ENCODE measurements at places on chromosomes 1 and 21.

DNA sequence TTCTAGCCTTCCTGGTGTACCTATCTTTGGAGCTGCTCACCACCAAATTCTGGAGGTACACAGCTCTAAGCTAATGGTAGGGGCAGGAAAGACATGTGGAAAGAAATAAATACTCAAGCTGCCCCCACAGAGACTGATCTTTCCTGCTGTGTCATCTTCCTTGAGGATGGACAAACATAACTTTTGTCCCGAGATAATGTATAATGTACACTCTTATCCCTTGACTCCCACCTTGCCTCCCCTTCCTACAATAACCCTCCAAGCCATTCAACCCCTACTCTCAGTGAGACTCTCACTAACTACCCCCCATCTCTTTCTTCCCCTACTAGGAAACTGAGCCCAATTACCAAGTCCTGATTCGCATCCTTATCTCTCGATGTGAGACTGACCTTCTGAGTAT, 12.2 kb downstream of the ANXA9 start:
- DNase-seq, result no peak

DNA sequence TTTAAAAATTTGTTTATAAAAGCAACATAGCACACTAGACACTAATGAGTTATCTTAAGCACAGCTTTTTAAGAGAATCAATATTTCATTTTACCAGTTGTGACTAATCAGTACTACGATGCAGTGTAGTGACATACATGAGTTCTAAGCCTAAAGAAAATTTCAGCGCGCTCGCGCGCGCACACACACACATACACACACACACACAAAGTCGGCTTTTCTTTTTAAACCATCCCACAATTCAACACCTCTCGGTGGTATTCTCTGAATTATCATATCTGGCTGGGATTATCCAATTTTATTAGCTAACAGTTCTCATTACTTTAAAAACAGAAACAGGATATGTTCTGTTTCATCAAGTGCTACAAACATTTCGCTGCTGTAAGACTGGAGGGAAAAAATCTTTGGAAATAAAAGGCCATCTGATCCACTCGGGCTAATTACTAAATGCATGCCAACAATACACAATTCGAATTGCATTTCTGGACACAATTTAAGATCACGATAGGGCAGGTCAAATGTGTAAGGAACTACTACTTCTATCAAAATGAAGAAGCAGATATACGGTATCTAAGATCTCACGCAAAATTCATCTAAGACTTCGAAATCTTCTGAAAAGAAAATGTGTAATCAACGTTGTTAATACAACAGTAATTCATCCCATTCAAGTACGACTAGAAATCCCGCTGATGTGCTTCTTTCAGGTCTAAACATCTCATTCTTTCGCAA, 1.2 kb downstream of the TUT4 start:
- peak; percentile 47 for DNase-seq

DNA sequence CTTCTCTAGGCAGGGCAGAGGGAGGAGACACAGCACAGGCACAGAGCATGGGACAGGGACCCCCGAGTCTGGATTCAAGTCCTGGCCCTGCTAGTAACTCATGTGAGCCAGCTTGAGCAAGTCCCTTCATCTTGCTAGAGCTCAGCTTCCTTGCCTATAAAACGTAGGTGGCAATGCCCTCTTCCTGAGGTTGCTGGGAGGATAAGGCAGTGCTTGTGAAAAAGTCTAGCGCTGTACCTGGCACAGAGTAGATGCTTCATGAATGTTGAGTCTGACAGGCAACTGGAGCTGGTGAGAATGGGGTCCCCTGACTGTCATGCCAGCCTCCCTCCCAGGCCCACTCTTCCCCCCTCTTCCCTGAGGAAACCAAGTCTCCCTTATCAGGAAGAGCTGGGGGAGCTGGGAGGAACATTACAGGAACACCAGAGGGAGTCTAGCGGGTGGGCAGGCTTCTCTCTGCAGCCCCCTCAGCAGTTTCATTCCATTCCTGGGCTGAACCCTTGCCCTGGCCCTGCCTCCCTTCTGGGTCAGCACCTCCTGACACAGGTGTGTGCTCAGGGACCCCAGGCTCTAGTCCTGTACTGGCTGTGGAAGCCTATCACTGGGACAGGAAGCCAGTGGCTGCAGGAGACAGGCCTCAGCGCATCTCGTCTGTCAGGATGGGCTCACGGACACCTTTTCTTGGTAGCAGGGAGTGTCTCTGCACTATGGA, 9.9 kb downstream of the CHRNB2 start:
- no peak for DNase-seq

- no peak for DNase-seq
These were observed at the start of gene SUMO3 for GRCh38 chr21:44817914-44818639. Gene SUMO3, minus strand, starts transcription at chr21:44818062. Its CDS starts 94 bp downstream, at chr21:44817968.

DNA sequence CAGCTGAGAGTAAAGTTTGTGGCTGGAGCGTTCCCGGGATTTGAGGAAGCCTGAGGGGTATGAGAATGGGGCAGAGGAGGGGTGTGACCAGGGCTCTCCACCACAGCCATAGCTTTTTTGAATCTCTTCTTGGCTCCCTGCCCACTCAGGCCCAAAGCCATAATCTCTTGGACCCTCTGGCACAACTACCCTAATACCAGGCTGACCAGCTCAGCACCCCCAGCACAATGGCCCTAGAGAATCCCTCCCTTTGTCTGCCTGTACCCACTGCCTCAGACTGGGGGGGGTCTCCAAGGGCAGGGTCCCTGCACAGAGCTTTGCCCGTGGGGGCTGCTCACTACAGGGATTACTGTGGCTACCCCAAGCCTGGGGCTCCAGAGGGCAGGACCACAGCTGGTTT, 7.5 kb downstream of the DENND4B start:
- no peak for DNase-seq

DNA sequence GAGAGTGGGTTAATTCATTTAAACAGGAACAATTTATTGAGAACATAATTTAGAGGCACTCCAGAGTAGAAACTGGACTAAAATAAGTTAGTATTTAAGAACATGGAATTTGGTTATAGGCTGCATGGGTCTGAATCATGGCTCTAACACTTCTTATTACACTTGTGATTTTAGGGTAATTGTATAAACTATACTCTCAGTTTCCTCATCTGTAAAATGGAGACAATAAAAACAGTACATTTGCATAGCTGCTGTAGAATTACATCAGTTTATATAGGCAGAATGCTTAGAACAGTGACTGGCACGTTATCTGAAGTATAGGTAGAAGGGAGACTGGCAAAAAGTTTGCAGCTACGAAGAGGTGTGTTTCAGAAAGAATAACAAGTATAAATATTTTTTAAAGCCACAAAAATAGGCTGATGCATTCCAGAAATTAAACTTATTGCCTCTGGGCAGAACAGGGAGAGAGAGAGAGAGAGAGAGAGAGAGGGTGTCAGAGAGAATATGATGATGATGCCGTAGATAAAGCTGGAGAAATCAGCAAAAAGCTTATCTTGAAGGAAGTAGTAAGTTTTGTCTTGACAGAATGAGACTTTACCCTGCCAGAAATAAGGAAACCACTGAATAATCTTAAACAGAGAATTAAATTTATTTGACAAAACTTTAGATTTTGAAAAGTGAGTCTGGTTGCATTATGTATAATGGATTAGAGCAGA, 8.1 kb upstream of the OR6K3 start:
- DNase-seq, result no peak

GRCh38 chr1:9822897-9823692, 670 bp downstream of the CLSTN1 start:
- no peak for DNase-seq

GRCh38 chr1:47577303-47578025, 139.6 kb downstream of the FOXD2 start:
- DNase-seq, result no peak

DNA sequence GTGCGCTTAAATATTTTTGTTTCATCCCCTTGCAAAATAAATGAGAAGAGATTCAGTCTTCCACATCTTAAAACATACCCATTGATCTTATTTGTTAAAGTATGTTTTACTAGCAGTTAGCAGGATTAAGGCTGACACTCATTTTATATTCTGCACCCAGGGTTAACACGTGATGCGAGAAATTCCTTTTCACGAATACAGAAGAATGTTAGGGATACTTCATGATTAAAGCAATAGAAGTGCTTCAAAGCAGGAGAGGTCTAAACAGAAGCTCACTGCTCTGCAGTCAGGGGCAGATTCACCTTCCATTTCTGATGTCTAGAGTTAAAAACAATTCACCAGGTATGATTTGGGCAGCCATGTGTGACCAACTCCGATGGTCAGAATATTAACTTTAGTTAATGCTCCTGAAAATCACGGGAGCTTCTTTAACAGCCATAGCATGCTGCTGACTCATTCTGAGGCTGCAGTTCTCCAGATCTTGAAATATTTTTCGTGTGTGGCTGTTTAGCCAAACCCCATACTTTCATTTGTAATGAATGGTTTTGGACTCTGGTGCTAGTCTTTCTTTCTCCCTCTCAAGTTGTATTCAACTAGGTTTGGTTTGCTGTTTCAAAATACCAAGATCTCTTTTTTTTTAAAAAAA, 19.7 kb downstream of the BCAR3 start:
- peak; percentile 61 for DNase-seq

DNA sequence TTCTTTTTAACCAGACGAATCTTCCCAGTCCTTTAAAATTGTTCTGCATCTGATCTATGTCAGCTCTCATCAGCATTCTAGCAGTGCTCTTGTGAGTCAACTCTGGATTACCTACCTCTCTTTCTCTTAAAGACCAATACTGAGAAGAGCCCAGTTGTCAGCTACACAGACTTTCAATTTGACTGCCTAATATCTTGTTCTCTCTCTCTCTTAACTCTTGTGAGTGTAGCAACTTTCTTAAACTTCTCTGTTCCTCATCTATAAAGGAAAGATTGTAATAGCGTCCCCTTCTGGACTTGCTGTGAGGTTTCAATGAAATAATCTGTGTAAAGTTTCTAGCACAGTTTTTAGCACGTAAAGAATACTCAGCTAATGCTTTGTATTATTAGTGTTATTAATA, 499.3 kb upstream of the ADAMTS5 start:
- DNase-seq, result no peak

- DNase-seq, result no peak
These were observed 118.7 kb upstream of the BARHL2 start for GRCh38 chr1:90835661-90836344.

- peak; percentile 18 for DNase-seq
These were observed 88.3 kb upstream of the NGF start for GRCh38 chr1:115426231-115426771.

- no peak for DNase-seq
These were observed 18.0 kb downstream of the SSX2IP start for GRCh38 chr1:84672080-84672854.

GRCh38 chr21:41683815-41684214, 83.0 kb downstream of the RIPK4 start:
- DNase-seq, result no peak

- DNase-seq, result no peak
These were observed 26.0 kb downstream of the LMX1A start for GRCh38 chr1:165330483-165330882.

GRCh38 chr1:20371883-20372282, 81.2 kb downstream of the VWA5B1 start:
- no peak for DNase-seq

DNA sequence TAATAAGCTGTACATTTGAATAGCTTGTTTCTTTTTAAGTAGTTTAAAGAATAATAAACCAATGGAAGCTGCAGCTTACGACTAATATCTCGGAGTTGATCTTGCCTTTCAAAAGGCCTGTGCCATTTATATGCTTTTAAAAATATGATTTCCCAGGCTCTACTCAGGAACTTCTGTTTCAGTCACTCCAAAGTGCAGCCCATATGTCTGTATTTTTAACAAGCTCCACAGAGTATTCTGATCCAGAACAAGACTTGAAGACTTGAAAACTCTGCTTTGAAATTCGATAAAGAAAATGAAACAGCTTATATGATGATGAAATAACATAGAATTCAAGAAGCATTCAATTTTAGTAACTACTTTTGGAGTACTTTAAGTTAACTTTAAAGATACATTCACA, 79.1 kb upstream of the PLPPR4 start:
- no peak for DNase-seq

DNA sequence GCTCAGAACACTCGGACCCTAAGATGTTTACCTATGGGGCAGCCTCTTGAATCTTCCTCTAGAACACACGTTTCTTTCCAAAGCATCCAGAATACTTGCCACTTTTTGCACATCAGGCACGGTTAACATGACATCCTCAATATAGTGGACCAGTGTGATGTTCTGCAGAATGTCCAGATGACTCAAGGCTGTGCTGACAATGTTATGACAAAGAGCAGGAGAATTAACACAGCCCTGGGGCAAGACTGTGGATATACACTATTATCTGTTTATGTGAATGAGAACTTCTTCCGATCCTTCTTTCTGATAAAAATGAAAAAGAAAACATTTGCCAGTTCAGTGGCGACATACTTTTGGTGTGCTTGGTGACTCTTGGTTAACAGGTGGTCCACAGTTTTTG, 154.3 kb downstream of the PDE4B start:
- no peak for DNase-seq

DNA sequence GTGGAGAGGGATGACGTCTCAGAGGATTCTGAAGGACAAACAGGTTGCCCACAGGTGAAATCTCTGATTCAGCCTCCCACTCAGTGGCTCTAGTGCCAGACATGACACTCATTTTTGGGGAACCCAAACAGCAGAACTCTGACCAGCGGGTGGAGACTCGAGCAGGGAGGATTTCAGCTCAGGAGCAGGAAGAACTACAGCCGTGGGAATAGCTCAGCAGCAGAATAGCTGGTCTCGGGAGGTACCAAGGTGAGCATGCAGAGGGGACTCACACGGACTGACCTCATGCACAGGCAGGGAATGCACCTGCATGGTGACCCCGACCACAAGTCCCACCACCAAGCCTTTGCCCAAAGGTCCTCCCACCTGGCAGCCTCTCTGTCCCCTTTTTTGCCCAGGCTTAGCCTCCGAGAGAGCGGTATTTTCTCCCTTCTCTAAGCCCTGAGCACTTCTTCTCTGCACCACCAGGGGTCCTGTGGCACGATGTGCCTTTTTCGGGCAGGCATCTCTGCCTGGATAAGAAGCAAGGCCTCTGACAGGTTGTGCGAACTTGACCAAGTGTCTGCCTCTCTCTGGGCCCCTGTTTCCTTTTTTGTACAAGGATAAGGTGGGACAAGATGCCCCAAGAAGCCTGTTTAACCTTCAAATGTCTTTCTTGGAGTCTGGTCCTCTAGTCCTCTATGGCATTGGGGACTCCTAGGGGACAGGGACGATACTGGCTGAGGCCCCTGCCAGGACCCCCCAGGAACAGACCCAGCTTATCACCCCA, 8.8 kb upstream of the FGR start:
- DNase-seq, result no peak

DNA sequence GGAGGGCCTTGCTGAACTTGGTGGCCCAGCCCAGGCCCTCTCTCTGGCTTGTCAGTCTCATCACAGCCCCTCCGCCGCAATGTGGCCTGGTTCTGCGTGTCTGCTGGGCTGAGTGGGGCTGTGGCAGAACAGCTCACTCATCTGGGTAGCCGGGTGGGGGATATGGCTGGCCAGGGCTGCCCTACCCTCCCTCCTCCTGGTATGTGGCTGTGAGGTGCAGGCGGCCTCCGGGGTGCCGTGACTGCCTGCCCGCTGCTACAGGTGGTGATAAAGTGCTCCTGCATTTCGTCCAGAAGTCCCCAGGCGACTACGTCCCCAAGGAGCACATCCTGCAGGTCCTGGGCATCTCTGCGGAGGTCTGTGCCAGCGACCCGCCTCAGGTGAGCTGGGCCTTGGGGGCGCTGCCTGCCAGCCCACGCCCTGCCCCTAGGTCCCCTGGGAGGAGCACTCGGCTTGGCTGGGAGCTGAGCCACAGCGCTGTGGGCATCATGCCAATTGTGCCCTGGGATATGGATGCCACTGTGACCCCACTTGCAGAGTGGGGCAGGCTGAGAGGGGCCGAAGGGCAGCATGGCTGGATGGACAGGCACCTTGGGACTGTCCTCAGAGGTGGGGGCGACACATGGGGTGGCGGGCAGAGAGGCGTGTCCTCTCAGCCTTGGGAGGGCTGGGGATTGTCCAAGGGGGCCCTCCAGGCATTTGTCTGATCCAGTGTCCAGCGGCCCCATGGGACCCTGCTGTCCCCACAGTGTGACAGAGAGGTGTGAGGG, 2.3 kb downstream of the PRXL2B start:
- no peak for DNase-seq

Data from foreskin keratinocyte (primary cell).